GDM1 (cell line): ENCODE measurements at places on chromosomes 12 and 14.

DNA sequence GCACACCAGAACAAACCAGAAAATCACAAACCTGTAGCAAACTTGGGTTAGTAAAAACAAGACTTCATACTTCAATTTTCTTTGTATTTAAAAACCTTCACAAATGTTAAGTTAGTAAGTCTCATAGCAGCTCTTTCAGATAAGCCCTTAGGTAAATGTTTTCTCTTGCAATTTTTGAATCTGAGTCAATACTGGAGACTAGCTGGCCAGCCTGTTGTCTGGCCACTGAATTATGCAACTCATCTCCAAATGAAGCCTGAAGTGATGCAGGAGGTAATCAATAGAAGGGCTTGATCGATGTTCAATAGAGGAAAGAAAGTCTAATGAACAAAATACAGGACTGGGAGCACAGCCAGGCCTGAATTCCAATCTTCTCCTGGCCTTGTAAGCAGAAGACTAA lies 465.2 kb downstream of the LRIG3 start:
- no peak for DNase-seq

DNA sequence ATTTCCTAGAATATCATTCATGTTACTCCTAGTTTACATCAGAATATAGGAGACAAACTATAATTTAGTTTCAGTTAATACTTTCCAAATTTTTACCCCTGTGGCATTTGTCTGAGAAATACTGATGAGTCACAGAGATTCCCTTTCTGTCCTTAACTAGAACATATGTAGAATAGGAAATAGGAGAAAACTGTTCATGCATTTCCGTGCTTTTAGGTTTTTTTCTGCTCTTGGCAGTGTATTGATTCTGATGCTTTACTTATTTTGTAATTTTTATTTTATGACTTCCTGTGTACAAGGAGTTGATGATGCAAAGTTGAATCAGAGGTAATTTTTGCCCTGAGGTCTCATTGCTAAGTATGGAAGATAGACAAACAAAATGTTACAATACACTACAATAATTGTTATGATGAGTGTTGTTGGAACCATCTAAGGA lies 23.0 kb downstream of the MNAT1 start:
- no peak for DNase-seq

DNA sequence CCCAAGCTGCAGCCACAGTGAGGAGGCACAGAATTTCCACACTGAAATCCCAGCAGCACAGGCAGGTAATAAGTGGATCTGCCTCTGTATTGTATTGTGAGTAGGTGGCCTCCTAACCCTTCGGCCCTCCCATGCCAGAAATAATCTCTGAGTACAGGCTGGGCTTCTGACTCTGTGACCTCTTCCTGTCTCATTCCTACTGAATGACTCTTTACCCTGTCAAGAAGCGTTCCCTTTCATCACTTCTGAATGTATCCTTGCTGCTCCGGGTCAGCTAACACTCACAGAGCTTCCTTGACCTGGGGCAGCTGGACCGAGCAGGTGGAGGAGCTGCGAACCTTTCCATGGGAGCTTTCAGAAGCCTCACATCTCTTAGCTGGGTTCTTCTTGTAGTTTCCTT lies 119.6 kb downstream of the SLC8A3 start:
- no peak for DNase-seq

DNA sequence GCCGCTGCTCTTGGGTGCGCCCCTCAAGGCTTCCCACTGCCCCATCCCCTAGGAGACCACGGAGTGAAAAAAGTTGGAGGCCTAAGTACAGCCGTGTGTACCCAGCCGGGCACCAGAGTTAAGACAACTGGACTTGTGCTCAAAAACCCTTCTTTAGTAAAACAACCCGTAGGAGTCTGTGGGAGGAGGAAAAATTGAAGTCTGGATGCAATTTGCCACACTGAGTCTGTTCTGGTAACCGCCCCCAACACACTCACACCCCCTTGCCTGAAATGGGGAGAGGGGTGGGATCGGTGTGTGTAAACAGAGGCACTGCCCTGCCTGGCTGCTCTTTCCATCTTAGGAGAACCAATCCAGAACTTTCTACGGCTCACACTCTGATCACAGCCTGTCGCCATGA lies 41.7 kb downstream of the DPF3 start:
- DNase-seq = no peak

DNA sequence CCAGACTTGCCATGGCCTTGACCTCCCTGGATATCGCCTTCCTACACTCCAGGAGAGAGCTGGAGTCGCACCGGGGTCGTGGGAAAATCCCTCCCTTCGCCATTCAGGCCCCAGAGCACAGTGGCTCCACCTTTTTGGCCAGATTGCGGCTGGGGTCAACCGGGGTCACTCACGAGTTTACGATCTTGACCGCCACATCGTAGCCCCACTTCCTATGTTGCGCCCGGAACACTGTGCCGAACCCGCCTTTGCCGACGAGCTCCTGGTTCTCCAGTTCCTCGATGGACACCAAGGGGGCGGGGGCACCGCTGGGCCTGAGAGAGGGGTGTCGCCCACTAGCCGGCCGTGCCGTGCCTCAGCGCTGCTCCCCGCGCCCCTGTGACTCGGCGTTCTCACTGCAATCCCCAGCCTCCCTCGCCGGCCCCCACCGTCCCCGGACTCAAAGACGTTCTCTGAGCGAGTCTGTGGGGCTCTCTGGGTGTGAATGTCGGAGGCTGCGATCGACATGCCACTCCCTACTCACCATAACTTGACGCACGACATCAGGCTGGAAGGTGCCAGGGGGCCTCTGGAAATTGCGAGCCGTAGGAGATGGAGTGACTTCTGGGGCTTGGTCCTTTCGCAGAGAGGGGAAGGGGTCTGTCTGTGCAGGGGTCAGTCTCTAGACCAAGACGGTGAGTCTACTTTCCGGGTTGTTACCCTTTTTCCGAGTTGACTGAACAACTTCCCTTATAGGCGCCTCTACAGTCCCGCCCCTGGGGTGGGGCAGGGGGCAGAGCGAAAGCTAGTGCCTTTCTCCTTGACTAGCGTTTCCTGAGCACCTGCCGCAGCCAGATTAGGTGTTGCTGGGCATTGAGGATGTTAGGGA lies at the start of gene RIPK3:
Gene RIPK3, minus strand, starts transcription at position 708 of the 868 bp plus-strand sequence. Its CDS starts 165 bp downstream, at position 543.
- DNase-seq = peak; percentile 23

DNA sequence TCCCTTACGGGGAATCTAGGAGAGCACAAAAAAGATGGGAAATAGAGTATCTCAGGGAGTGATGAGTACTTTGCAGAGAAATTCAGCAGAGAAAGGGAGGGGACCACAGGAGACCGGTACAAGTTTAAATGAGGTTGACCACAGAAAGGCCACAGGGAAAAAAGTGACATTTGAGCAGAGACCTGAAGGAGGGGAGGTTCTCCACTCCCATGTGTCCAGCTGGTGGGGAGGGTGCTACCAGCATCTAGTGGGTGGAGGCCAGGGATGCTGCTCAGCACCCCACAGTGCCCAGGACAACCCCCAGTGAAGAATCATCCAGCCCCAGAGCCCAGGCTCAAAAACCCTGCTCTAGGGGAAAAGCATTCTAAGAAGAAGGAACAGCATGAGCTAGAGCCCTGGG lies 34.6 kb downstream of the TESC start:
- no peak for DNase-seq

GRCh38 chr12:89960607-89961394 lies 252.2 kb upstream of the ATP2B1 start:
- no peak for DNase-seq

DNA sequence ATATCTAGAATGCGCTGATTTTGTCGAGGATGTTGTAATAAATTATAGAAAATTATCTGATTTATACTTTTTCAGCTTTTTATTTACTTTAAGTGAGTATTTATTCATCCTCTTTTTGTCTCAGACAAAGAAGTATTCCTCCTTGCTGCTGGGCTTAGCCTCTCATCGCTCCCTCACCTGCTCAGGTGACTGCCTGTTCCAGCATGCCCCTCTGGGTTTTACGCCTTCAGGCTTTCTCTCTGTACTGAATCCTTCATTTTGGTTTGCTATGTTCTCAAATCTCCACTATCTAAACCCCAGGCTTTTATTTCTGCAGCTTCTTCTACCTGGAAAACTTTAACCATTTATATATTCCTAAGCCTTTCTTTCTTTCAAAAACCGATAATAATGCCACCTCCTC lies 1650.9 kb upstream of the SEL1L start:
- DNase-seq = no peak

DNA sequence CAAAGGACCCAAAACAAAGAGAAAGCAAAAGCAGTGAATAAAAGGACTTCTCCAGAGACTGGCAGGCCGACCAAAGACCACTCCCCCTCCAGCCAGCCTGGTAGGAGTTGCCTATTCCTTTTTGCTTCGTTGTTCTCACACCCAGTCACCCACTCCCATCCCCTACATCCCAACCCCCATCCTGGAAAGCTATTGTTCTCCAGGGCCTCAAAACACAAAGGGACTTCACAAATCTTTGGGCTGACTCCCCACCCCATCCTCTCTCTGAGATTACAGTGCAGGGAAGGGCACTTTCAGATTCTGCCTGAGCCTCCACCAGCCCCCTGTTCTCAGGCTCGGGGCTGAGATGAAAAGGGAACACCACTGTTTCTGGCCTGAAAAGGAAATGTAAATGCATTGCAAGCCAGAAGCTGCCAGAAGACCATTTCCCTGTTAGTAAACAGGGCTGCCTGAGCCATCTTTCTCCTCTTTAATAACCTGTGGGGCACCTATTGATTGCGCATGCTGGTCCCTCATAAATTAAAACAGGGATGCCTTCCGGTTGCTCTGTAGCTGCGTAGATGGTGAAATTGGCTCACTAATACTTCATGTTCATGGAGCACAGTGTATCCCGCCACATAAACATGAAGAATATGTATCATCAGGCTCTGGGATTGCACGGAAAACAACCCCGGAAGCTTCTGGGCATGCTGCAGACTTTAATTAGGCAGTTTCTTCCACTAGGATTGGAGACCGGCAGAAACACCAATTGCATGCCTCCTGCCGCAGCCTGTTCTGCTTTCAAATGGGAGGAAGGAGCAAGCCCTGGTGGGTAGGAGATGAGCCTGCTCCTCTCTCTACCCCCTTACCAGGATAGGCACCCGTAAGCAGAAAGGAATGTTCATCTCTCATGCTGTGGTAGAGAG lies 130.3 kb upstream of the FUT8 start:
- no peak for DNase-seq
